ENCODE measurements at places on chromosomes 11 and 22.

DNA sequence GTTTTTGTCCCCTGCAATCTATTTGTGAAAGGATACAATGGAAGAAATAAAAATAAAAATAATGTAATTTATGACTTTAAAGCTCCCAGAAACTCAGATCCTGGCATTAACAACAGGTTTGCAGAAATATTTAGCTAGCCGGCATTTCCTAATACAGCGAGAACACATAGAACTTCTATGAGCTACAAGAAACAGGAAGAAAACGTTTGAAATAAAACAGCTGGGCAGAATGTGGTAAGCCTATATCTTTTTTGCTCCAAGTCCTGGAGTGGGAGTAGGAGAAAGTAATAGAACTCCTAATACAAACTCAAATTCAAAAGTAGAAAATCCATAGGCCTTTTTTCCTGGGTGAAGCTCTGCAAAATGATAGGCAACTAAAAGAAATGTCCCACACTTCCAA, 29.6 kb upstream of the FIBIN start:
- no peak for DNase-seq

DNA sequence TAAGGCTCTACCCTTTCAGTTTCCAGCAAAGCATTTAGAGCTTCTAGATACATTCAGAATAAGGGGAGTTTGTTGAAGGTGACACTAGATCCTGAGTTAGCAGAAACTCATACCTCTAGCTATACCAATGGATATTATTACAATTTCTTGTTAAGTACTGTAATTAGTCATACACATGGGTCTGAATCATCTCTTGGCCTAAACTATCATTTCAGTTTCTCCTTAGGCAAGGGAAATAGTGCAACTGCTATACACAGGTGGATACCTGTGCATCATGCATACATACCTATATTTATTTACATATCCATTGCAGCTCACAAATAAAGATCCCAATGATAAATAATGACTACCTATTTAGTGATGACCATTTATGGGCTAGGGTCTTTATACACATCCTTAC, 45.1 kb upstream of the PAX6 start:
- DNase-seq: no peak

DNA sequence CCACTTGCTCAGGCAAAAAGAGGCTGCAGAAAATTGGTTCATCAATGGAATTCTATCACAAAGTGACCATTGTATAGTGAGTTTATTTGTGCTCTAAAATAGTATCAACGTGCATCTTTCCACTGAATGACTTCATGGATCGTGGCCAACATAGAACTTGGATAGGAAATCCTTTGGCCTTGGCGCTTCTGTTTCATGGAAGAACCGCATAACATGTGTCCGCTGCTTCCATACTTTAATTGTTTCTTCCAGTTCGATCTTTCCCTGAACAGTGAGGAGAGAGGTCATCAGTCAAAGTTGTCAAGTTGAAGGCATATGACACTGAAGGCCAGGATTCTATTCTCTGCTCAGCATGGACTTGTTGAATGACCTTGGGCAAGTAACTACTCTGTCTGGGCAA, 4.5 kb downstream of the NDUFA6 start:
- no peak for DNase-seq

GRCh38 chr11:74650498-74650897, 58.1 kb downstream of the POLD3 start:
- no peak for DNase-seq

DNA sequence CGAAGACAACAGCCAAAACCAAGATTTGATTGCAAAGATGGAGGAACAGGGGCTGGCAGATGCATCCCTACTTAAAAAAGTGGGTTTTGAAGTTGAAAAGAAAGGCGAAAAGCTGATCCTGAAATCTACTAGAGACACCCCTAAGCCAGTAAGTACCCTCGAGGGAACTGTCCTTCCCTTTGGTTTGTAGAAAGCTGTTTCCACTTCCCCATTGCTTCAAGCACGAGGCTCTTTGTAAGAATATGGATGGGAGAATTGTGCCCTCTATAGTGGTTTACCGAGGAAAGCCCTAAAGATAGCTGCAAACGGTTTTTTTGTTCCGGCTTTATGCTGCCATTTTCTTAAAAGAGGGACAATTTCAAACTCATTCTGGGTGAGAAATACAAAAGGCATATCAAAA, 133.9 kb downstream of the WNT7B start:
- no peak for DNase-seq

DNA sequence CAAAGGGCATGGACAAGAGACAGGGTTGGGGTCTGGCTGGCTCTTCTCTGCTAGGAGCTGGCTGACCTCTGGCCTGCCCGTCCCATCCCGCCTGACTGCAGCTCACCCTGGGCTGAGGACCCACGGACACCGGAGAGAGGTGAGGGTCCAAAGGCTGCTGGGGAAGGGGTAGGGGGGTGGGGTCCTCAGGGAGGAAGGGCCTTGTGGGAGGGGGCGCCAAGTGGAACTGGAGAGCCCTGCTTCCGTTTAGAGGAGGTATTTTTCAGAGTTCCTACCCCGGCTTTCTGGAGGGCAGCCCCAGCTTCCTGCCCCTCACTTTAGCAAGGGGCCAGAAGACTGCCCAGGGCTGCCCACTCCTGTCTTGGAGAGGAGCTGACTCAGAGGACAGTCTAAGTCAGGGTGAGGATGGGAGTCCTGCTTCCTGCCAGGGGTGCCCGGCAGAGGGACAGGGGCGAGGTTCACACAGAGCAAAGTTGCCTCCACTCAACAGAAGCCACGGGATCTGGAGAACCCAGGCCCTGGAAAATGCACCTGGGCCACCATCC, 7.1 kb downstream of the LARGE2 start:
- DNase-seq: no peak

DNA sequence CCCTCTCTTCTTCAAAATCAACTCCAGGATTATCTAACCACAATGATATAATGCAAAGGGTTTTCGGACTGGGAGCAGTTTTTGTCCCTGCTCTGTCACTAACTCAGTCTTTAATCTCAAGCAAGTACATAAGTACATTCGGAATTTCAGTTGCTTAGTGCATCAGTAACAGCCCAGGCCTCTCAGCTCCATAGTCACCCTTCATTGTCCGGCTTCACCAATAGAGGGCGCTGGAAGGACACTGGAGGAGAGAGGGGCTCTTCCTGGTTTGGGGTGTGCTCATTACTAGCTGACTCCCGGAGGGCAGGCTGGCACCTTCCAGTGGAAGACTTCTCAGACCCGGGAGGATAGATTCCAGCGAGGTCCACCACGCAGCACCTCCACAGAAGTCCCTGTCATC, 90.4 kb upstream of the PDGFD start:
- no peak for DNase-seq
